Coronary artery (tissue), 2 donors: ENCODE measurements at places on chromosomes 16 and 17.

DNA sequence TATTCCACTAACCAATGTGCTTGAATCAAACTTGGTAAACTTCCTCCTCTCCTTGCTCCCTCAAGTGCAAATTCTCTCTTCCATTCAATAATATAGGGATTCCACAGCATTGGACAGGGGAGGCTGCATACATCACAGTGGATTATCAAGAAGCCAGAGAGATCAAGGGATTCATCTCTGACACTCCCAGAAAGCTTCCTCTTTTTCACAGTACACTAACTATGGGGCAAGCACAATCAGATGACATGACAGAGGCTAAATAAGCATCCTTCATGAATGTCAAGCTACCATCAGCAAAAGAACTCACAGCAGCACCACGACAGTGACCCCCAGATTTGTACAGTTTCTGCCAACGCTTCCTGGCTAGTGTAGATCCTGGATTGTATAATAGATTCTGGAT, 178.4 kb upstream of the C17orf78 start:
- DNase-seq: no peak

DNA sequence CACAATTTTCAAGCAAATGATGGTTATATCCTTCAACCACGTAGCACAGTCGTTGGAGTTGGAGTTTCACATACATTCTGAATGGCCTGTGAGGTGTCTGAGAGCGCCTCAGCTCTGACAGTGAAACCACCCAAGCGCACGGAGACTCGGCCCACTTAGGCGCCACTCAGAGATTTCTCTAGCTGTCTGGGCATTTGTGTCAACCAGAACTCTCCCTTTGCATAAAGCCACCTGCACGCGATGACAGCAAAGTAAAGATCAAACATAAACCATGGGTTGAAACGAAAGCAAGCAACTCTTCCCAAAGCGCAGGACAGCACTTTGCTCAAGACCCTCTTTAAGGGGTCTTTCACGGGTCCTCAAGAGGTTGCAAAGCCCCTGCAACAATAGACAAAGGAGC, 533 bp downstream of the SLC6A4 start:
- peak; percentile 19 for DNase-seq

DNA sequence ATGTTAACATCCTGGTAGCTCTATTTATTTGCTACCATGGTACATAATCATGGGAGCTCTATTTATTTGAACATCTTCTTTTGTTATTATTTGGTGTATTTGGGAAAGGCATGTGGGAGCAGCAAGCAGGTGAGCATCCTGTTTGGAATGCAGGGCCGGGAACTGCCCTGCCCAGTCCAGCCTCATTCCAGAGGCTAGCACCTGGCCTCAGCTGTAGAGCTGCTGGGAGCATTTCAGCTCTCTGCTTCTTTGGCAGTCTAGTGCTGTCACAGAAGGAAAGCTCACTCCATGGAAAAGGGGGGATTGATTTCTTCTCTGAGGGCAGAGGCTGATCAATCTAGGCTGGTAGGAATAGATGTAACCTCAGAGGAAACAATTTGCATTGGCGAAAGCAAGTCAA, 112.5 kb downstream of the WWOX start:
- no peak for DNase-seq

GRCh38 chr17:33730131-33730530, 437.0 kb upstream of the ASIC2 start:
- no peak for DNase-seq

DNA sequence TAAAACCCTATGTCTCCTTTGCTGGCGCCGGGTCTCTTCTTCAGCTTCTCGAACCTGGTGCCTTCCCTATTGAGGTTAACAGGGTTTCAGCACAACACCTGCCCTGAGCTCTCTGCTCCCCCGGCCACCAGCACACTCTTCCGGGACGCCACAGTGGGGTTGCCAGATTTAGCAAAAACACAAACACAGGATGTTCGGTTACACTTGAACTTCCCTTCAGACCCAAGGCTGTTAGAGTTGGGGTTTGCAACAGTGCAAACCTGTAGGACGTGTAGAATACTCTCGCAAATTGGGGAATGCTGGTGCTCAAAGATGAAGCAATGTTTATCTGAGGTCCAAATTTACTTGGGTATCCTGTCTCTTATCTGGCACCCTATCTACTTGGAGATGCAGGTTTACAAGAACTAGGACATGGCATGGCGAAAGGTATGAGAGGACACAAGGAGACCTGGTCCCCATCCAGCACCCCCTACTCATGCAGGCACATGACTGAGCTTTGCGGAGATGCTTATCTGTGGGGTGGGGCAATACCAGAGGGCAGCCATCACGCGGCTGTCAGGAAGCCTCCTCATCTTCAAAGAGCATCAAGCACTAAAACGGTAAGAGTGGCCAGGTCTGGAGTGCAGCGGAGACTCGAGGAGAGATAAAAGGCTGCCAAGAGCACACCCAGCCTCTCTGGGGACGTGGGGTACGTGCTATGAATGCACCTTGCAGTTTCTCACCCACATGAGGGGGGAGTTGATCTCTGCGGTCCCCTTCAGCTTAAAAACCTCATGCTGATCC, 52.8 kb downstream of the SDK2 start:
- no peak for DNase-seq

- DNase-seq: no peak
These were observed 576 bp downstream of the ZNF768 start for GRCh38 chr16:30525844-30526136.

DNA sequence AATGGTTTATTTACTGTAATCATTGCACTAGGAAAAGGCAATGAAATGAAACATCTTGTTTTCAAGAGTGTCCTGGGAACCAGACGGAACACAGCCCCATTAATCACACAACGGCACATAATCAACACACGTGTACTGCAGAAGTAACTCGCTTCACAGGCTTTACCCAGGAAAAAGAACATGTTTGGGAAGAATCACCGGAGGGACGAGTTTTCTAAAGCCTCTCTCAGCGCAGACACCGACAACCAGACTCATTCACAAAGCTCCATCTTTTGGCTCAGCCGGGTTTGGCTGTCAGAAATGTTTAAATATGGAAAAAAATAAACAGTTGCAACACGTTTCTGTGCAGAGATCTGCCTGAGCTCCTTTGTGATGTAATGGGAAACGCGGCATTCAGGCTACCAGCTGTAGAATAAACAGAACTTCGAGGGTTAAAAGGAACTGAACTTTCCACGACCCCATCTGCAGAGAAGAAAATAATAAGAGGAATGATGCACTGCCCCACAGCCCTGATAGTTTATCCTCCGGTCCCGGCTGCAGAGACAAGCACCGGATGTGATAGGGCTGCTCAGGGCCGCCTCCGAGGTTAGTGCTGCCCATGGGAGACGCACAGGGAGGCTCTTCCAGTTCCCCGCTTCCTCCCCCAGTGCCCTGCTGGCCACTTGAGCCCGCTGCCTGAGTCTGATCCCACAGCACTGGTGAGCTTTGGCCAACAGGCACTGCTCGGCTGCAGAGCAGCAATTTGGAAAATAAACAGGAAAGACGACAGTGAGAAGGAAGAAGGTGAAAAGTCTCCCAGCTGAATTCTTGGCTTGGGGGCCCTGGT, 119.8 kb downstream of the HIC1 start:
- no peak for DNase-seq

DNA sequence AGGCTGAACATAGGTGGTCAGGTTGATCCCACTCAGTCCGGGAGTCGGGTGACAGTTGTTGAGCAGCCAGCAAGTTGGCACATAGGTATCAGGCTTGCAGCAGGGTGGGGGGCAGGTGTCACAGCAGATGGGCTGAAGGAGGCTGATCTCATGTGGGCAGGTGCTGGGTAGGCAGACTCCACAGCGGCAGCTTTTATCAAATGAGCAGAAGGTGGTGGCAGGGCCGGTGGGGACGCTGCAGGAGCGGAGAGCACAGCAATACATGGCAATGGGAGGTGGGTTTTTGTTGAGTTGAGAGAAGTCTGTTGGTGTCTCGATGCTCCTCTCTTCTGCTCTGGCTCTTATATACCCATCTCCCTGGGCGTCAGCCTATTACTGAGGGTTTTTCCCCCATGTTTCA, at the start of gene KRTAP3-1:
Gene KRTAP3-1, minus strand, starts transcription at position 318 of the 400 bp plus-strand sequence. Its CDS starts 54 bp downstream, at position 264.
- no peak for DNase-seq

DNA sequence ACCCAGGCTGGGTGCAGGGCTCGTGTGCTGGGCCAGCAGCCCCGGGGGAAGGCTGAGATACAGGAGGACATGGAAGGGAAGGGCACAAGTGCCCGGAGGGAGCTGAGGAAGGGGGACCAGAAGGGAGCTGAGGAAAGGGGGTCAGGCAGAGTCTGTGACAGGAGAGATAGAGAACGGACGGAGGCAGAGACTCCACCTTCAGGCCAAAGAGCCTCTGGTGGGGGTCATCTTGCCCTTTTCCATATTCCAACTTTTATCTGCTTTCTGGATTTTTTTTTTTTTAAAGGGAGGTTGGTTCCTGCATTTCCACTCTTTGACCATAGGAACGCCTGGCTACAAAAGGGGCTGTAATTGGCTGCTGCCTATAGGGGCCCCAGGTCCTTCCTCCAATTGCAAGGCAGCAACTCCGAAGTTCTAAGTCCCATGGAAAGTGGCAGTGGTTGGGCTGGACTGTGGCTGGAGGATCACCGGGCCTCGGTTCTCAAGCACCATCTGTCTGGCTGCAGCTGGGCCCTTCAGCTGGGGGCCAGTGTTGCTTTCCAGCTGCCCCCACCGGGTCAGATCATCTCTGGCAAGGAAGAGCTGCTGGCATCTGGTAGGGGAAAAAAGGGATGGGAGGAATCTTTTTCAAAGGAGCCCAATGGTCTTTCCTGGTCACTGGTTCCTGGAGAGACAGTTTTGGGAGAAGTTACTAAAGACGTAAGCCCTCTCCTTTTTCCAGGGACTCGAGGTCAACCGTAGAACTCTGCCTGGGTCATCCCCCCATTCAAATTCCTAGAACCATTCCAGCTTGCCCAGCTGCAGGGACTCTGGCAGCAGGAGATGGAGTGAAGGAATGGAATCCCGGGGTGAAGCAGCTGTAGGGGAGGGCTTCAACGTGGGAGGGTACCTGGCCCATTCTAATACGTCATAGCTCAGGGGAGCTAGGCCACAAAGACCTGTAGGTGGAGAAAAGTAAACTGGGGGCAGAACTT, 13.1 kb upstream of the MRPS23 start:
- DNase-seq: no peak

DNA sequence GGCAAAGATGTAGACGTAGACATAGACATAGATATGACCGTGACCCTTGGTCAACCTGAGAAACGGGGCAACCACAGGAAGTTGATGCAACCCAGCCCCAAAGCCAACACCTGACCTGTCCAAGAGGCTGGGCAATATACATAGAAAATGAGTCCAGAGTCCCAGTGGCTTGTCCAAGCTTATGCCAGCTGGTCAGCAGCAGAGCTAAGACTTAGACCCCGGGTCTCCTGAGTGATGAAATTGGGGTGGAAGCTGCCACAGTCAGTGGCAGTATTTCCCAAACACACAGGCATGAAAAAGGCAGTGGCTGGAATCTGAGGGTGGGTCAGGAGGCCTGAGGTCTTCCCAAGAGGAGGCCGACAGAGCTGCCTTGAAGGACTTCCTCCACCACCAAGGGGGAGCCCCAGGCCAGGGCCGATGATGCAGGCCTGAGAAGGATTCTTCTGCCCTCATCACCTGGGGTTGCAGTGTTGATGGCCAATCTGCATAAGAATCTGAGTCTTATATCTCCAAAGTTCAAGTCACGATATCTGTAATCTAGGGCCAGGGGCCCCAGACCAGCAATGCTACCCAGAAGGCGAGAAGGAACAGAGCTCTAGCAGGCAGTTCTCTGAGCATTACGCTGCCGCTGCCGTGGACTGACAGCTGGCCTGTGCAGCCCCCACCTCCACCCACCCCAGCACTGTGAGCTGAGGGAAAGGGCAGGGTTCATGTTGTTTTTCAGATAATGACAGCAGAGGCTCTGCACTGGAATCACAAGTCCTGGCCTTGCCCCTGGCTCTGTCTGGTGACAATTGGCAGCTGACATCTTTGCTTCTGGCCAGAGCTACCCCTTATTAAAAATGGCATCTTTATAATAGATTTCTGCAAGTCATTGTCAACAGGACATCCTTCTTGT, 72.7 kb downstream of the GNAO1 start:
- peak; percentile 59 for DNase-seq
